ENCODE measurements at places on chromosomes 7 and 10.

GRCh38 chr10:123852411-123852951 lies 39.1 kb downstream of the CPXM2 start:
- no peak for DNase-seq

GRCh38 chr10:29120216-29120615 lies 168.7 kb upstream of the LYZL1 start:
- no peak for DNase-seq

GRCh38 chr7:74364061-74364460 lies 74.9 kb downstream of the CLIP2 start:
- DNase-seq: no peak

GRCh38 chr7:26664735-26665416 lies 199.5 kb downstream of the SKAP2 start:
- DNase-seq: peak; percentile 71

DNA sequence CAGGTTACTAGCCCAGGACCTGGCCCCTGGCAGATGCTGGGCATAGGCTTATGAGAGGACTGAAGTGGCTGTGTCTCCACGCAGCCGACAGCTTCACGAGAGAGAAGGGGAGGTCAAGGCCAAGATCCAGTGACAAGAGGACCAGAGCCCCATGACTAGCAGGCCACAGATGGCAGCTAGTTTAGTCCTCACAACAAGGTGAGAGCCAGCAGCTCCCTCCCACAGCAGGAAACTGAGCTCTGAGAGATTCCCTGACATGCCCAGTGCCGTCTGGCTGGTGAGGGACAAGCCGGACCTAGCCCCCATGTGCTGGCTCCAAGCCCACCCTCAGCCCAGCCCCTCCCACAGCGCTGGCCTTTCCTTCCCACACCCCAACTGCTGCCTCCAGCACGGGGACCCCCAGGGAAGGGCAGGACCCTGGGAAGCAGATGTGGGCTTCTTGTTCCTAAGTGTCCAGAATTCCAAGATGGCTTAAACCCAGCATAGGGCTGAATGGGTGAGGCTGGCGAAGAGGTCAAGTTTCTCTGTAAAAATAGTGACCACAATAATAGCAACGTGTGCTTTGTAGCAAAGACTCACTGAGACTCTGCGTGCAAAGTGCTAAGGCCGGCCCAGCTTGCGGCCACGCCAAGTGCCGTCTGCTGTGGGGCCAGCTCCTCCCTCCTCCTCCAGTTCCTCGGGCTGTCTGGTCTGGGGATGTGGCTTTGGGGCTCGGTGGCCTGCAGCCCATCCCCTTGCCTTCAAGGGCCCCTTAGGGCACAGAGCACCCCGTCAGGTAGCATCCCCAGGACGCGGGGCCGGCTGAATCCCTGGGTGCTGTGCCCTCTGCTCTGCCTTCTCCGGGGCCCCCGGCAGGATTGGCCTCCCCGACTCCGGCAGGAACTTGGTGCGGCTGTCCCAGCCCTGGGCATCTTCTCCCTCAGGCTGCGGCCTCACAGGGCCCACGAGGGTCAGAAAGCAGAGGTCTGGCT lies 7.8 kb upstream of the FAM20C start:
- DNase-seq: no peak

DNA sequence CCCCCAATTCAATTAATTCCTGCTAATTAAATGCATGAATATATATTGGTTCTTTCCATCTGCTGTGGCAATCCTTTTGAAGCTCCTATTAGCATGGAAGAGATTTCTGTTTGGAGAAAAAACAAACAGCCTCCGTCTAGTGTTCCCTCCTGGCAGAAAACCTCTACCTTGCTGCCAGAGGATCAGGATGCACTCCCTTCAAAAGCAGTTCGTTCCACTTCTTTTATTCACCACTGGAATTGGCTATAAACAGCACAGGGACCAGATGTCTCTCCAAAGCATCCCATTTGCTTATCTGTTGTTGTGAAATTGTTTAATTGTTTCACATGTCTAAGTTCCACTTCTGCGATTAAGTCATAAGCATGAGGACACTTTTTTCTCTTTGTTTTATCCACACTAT lies 77.8 kb upstream of the PTN start:
- DNase-seq: no peak

DNA sequence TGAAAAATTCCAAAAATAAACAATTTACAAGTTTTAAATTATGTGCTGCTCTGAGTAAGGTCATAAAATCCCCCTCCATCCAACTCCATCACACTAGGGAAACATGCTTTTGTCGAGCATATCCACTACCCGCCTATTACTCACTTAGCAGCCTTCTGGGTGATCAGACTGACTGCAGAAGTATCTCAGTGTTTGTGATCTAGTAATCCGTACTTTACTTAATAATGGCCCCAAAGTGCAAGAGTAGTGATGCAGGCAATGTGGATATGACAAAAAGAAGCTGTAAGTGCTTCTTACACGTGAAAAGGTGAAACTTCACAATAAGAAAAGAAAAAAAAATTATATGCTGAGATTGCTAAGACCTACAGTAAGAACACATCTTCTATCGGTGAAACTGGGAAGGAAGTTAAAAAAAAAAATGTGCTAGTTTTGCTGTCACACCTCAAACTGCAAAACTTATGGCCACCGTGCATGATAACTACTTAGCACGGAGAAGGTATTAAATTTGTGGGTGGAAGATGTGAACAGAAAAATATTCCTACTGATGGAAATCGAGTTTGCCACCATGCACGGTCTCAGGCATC lies 43.2 kb downstream of the SEMA3C start:
- no peak for DNase-seq

GRCh38 chr10:89151857-89152256 lies 55.3 kb downstream of the CH25H start:
- no peak for DNase-seq

GRCh38 chr7:25216837-25217236 lies 11.4 kb downstream of the NPVF start:
- peak; percentile 56 for DNase-seq

- DNase-seq: no peak
Observed at GRCh38 chr7:136136906-136137454, 159.8 kb upstream of the MTPN start.

DNA sequence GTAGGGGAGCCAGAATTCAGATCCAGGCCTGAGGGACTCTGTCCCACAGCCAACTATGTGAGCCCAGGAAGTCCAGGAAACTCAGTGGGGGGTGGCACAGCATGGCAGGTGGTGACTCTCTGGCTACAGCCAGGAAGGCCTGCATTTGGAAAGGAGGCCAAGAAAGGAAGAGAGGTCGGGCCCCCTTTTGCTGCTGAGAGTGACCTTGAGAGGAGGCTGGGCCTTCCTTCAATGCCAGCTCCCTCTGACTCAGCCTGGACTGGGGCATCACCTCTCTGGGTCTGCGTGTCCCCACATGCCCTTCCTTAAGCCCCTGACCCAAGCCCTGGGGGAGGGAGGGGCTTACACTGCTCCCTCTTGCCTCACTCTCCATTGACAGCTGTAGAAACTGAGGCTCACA lies 6.4 kb upstream of the MYL10 start:
- DNase-seq: no peak

GRCh38 chr10:108352771-108353170 lies 1188.3 kb upstream of the SORCS1 start:
- DNase-seq: no peak

DNA sequence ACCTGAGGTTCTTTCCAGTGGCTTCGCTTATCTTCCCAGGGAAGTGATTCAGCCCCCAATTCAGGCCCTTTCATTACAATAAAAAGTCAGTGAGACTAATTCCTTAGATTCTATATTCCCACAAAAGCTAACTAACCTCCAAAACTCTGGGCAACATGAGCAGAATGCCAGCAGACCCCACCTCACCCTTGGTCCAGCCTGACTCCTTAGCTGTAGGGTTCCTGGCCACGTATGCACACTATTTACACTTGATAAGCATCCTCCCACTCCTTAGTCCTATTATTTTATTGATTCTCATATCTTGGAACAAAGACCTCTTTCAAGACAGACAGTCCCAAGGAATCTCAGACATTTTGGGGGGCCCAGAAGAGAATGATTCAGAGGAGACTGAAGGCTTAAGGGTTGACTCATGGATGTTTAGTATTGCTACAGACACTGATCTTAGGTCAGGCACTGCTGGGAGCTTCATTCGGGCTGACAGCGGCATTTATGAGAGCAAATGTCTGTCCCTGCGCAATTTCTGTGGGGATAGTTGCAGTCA lies 162.6 kb upstream of the GDF10 start:
- no peak for DNase-seq

DNA sequence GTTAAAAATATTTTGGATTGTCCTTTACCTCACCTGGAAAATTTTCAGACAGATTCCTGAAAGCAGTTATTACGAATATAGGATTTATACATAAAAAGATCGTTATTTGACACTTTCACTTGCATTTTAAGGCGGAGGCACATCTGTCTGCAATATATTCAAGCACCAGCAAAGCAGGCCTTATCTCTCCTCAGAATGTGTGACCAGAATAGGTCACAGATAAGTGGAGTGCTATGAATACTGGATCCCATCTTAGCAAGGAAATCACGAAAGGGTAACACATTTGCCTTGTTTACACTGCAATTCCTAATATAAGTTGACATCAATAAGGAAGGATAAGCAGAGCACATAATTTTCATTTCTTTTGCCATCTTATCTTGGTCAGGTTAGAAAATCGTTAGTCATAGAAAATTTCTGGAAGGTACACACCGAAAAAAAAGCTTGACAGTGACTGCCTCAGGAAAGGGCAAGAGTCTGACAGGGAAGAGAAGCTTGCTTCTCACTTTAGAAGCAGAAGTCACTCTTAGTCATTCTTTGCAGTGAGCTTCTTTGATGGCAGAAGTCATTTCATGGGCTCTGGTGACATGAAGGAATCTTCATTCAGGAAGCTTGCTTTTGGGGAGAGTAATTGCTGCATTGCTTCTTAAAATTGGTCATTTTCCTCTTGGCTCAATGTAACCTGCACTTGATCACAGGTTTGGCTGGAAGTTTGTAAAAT lies 98.1 kb upstream of the STK17A start:
- no peak for DNase-seq

DNA sequence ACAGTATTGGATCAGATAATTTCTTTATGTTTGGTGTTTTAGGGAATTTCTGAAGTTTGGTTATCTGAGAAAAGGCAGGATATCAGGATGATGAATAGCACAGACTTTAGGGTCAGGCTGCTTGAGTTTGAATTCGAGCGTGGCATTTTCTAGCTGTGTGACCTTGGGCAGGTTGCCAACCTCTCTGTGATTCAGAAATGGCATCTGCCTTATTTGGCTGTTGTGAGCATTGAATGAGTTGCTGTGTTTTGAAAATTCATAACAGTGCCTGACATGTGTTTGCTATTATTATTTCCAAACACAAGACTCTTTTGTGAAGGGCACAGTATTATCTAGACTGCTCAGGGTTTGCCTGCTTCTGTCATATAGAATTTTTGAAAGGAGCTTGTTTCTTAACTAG lies 66.9 kb downstream of the NXPH1 start:
- DNase-seq: no peak

DNA sequence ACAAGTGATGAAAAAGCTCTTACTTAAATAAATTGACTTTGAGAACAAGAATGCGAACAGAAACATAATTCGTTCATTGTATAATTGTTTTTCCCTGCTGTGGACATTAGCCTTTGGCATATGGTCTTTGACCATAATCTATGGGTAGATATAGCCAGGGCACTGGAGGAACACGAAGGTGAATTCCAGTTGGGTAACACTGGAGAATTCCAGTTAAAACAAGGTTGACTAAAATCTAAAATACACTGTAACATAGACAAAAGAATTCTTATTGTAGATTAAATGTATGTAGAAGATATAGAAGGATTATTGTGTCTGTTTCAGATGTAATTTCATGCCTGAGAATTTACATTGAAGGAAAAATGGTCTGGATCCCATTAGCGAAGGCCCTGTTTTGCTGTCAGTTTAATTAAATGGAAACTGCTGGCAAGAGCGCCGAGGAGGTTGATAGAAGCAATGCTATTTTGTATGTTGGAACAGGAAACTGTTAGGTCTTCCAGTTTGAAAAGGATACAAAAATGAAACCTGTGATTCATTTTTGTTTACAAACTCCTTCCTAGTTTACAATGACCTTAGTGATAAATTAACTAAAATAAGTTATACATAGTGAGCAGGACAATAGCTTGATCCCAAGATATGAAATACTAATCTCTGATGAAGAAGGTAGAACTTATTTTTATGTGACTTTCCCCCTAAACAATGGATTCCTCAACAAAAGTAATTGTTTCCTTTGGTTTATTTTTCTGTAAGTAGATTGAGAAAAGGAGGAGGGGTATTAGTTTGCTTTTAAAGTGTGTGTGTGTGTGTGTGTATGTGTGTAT lies 68.9 kb downstream of the ARID5B start:
- no peak for DNase-seq

DNA sequence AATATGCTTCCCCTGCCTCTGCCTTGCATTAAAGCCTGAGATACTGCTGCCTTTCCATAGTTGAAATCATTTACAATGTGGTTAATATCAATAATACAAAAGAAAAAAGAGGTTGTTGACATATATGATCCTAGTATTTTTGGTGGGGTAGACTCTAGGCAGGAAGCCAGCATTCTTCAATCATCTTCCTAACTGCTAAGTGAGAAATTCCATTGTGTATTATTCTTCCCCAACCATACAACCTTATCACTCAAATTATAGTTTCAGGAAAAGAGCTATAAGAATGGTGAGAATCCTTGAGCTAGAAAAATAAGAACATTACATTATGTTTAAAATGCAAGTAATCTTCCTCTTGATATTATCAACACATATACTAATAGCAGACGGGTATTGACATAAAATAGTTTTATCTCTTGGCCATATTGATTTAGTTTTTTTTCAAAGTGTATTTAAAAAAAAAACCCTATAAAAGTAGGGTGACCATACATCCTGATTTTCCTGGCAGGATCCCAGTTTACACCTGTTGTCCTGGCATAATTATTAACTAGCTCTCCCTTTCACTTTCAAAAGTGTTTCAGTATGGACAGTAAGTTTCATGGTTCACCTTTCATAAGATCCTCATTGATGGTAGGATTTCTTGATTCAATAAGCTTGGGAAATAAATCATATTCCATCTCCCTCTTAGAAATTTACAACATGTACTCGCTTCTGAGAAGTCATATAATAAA lies 33.4 kb upstream of the WASL start:
- no peak for DNase-seq

DNA sequence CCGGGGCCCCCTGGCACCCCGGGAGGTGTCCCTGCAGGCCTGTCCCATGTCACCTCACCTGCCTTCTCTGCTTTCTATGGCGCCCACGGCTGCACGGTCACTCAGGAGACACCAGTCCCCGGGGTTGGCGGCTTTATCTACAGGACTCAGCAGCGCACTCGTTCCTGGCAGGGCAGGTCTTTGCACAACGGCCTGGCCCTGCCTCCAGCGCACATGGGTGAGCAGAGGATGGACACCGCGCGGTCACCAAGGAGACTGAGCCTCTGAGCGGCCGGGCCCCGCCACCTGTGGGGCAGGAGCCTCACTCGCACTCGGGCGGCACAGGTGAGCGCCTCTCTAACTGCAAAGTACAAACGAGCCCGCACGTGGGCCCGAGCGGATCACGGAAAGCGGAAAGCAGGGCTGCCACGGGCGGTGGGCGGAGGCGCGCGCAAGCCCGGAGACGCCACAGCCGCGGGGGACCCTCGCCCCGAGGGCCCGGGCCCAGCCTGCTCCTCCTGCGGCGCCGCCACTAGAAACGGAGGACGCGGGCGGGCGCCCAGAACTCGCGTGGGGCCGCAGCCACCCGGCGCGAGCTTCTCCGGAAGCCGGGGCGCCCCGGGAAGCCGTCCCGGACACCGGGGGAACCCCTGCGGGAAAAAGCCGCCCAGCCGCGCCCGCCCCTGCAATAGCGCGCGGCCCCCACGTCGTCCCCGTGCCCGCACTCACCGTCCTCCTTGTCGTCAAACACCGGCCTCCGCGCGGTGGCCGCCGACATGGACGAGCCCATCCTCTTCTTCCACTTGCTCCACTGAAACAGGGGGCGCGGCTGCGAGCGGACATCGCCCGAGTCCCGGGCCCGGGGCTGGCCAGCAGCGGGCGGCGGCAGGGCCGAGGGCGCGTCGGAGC lies 642 bp downstream of the STK32C start:
- DNase-seq: peak; percentile 25

- DNase-seq: no peak
Observed at GRCh38 chr10:72122221-72122620, 33.9 kb upstream of the SPOCK2 start.

All from DMS79 treated with DMSO at 0.1 percent for 48 hours (cell line).